ENCODE measurements at places on chromosomes 3 and 15. TPM values are rescaled to one million over a fixed set of nuclear protein-coding genes. Genes with fewer than 3 reads are reported as not detected.

SCG3 gene
- 0.25 TPM for total RNA-seq

CTXN2 gene
- not detected for total RNA-seq

GOLGA8S gene
- not detected for total RNA-seq

CLPX gene
- total RNA-seq = 32.1 TPM

FBXO45 gene
- 8.7 TPM for total RNA-seq

FGF7 gene
- total RNA-seq = not detected

REC114 gene
- not detected for total RNA-seq

EFCAB12 gene
- total RNA-seq = not detected

GP9 gene
- total RNA-seq = not detected

NR2E3 gene
- 0.50 TPM for total RNA-seq

All from bladder microvascular endothelial cell (primary cell).